HL-60 (cell line): ENCODE measurements at places on chromosomes 5 and 9.
A peak's percentile ranks its signal among the peaks of the same experiment; 100 is the strongest.

- DNase-seq: no peak
Measured at GRCh38 chr5:134798468-134798867, 39.9 kb downstream of the DDX46 start.

DNA sequence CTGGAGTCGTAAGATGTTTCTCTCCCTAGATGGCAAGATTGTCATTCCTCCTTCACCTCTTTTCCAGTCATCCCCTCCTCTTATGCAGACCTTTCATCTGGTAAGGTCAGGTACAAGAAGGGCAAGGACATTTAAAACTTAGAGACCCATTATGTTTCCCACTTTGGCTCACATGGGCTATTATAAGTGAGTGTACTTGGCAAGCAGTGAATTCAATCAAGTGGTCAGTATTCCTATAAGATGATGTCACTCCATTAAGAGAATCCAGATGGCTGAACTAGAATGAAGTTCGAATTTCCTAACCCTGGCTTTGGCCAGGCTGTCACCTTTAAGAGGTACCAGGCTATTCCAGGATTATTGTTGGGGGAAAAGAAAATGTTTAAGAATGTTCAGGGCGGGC, 32.2 kb downstream of the ZNF131 start:
- DNase-seq: no peak

DNA sequence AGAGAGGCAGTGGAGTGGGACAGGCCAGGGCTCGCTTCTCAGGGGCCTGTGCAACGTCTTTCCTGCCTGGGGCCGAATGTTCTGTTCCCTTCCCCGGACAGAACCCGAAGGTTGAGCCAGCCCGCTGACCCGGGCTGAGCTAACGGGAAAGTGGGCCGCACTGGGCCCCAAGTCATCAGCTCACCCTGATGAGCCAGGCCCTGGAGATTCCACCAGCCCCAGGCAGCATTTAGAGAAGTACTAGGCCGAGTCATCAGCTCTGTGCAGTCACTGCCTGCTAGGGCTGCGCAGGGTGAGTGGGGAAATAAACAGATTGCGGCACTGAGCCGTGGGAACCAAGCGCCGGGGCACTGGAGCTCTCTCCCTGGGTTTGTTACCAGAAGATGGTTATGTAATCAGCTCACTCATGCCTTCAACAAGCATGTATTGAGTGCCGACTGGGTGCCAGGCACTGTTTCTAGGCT, 29.1 kb upstream of the DUSP1 start:
- peak; percentile 97 for DNase-seq

GRCh38 chr5:95729115-95730010, 1.8 kb upstream of the RHOBTB3 start:
- DNase-seq: no peak

DNA sequence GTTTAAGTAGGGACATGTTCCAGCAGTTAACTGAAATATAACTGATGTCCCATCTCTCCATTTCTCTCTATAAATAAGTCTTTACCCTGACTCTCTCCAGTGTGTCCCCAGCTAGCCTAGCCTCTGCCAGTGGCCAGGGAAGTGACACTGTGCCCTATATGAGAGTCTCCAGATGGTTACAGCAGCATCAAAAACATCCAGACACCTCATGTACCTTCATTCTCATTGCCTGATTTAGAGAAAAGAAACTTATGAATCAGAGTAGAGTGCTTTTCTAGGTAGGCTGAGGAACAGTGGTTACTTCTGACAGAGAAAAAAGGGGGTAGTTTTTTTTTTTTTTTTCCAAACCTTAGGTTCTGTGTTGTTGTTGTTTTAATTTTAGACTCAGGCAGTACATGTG, 148.5 kb downstream of the GNAQ start:
- DNase-seq: no peak

DNA sequence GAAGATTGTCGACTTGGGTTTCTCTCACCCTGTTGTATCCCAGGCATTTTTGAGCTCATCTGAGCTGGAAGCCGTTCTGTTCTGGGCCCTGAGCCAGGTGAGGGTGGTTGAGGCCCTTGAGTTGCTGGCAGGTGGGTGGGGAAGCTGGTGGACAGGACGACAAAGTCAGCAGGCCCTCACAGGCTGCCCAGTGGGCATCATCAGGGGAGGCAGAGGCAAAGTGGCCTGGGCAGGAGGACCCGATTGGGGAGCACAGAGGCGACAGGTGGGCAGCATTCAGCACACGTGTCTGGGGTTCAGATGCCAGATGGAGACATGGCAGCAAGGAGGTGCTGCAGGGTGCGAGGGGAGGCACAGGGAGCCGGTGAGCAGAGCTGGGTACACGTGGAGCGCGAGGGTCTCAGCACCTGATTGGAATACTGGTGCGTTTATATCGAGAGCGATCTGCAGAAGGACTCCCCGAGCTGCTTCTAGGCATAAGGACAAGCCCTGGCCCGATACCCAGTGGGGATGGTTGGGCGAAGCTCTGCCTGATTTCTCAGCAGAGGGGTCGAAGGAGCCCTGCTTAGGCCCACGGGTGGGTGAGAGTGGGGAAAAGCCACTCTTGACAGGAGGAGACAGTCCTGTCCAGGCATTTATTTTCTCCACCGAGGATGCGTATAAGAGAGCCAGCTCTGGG, 49.0 kb upstream of the SUSD3 start:
- no peak for DNase-seq

DNA sequence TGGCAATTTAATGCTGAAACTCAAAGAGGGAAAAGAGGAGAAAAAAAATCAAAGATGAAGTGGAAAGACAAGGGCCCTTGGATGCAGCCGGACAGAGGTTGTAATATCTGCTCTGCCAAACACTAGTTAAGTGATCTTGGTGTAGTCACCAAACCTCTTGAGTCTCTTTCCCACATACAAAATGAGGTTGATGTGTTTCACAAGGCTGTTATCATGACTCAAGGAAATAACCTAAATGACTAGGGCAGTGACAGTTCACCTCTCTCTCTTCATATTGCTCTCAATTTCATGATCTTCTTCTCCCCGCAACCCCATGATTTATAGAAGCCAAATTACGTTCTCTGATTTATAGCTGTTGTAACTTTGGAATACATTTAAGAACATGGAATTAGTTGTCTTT, 44.9 kb downstream of the PIK3R1 start:
- DNase-seq: no peak

- no peak for DNase-seq
Measured at GRCh38 chr5:1223278-1223670, 1.9 kb upstream of the SLC6A18 start.

DNA sequence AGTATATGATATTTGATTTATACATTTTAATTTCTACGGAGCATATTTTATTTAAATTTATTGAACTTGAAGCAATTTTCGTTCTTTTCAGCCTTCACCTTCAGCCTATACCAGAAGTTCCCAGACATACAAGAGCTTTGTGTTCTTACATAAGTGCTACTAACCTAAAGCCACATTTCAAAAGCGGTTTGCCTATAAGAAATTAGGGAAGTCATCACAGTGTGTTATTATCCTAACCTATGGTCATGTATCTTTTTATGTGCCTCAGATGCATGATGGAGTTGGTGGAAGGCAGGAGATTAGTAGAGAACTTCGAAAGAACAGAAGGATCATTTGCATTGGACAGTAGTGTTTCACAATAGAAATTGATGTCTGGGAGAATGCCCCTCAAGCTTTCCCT, 3.1 kb downstream of the KIF2A start:
- DNase-seq: peak; percentile 11

- no peak for DNase-seq
Measured at GRCh38 chr5:68067976-68068603, 147.5 kb upstream of the PIK3R1 start.

DNA sequence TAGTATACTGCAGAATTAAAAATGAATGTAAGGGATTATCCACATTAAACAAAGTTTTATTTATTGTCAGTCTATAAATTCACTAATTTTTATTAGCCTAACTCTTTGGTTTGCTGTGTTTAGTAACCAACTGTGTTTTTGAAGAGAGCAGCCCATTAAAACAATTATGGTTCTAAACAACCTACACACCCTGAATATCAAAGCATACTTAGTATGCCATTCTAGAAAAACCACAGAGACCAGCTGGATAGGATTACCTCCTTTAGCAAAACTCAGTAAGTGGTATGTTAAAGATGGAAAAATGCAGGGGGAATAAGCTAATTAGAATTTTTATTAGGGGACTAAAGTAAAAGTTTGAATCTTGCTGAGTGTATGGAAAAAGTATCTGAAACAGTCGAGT, 1981.7 kb upstream of the NUDT12 start:
- DNase-seq: no peak

GRCh38 chr5:171852255-171852681, 66.7 kb downstream of the SMIM23 start:
- DNase-seq: peak; percentile 56

DNA sequence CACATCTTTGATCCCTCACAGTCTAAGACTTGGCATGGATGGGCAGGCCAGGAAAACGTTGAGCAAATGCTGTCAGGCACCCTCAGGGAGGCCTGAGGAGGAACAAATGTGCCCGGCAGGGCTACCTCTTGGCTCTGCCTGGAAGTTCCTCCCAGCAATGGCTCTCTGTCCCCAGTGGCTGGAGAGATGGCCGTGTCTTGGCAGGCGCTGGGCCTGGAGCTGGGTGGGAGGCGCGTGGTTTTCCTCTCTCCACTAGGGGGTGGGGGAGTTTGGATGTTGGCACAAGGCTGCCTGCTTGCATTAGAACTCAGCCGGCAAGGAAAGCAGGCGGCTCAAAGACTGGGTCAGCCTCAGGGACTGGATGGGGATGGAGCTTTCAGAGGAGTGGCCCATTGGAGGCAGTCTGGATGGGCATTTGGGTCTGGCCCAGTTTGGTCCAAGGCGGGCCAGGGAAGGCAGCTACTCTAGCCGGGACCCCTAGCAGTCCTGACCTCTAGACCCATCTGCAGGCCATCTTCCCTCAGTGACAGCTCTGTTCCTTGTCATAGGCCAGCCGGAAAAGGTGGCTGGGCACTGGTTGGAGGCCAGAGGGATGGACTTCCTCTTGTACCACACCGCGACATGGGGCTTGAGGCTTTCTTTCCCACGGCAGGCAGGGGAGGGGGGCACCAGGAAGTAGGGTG, 68.2 kb upstream of the STC2 start:
- no peak for DNase-seq

GRCh38 chr5:42894057-42894456, 82.4 kb upstream of the SELENOP start:
- no peak for DNase-seq
